ENCODE measurements at places on chromosomes 3 and 15. TPM values are rescaled to one million over a fixed set of nuclear protein-coding genes. Genes with fewer than 3 reads are reported as not detected.

The PRTG gene
- 13.6 TPM for total RNA-seq

The TIMP4 gene
- 2.9 TPM for total RNA-seq

The KCNAB1 gene
- 0.72 TPM for total RNA-seq

The SERPINI2 gene
- total RNA-seq: 0.32 TPM
